Amniotic stem cell (primary cell): ENCODE measurements at places on chromosomes 3 and 15.

DNA sequence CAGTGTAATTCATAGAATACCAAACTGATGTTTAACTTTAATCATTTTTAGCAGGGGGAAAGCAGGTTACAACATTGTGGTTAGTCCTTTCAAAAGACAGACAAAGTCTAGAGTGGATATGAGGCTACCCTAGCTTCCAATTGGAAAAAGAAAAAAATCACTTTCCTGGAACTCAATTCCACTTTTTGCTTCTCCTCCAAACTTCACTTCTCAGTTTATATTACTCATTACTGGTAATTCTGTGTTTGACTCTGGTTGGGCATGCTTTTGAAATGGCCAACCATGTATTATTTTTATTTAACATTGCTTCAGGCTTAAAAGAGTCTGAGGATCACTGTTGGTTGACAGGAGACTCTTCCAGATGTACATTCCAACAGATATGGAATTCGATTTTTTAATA, 84.8 kb downstream of the RAP2B start:
- peak; percentile 44 for DNase-seq

- DNase-seq: no peak
Observed at GRCh38 chr15:45606413-45606812, 19.2 kb downstream of the BLOC1S6 start.

- peak; percentile 54 for DNase-seq
Observed at GRCh38 chr15:49145651-49146609, 9.5 kb downstream of the COPS2 start.

- DNase-seq: no peak
Observed at GRCh38 chr15:56390739-56391267, 25.6 kb downstream of the TEX9 start.

DNA sequence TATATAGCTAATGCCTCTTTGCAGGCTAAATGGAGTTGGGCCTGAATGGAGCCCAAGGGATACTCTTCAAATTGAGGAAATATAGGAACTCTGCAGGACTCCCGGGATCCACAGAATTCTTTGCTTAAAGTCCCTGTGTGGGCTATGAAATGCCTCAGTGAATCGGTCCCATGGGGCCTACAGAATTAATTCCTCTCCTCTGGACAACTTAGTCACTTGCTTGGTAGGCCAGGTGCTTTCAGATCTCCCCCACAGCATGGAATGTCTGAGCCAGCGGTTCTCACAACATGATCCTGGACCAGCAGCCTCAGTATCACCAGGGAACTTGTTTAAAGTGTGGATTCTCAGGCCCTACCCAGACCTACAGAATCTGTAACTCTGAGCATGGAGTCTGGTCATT, 15.1 kb upstream of the PRICKLE2 start:
- no peak for DNase-seq

- DNase-seq: no peak
Observed at GRCh38 chr15:33150431-33150941, 44.0 kb downstream of the FMN1 start.

DNA sequence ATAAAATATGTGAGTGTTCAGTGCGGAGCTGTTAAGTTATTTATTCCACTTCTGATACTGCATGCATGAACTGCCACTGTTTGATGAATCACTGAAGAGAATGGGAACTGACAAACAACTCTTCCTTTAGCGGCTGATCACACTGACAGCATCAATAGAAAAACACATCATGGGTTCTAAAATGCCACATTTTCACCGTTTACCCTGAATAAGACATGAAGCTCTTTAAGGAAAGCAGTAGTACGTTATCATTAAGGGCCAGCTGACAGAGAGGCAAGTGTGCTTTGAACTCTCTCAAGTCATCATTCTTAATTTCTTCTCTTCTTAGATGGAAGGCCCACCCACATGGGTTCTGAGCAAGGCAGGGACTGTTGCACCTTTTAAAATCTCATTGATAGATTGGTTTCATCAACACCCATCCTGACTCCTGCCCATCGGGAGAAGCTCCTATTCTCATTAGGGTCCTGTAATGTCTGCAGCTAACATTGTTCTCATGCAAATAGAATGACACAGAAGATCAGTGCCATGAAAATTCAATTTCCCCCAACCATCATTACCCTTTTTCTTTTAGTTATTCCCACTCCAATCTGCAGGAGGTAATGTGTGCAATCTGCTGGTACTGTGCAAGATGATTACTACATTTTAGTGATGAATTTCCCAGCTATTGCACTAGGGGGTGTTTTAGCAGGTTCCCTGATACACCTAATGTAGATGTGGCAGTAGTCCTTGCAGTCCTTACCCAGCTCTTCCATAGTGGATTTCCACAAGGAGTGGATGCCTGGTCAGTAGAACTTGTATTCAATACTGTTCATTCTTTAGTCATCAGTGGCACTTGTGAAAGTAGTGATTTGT, 119.1 kb downstream of the ROBO2 start:
- DNase-seq: no peak

GRCh38 chr3:13280122-13280790, 139.9 kb downstream of the NUP210 start:
- no peak for DNase-seq

GRCh38 chr15:85624291-85624801, 170.4 kb downstream of the KLHL25 start:
- DNase-seq: no peak

DNA sequence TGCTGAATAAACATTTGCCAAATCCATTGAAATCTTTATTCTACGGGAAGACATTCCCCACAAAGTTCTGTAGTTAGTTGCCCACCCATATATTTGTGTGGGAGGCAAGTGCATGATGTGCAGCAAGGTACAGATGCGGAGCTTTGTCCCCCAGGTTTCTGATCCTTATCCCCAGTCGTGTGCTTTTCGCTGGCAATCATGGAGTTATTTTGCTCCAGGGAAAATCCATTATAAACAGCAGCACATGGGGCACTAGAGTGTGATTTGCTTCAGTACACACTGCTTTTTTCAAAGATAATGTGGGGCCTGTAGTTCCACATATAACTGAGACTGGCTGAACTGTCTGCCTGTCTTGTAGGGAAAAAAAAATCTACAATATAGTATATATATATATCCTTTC, 132.1 kb downstream of the FEZF2 start:
- no peak for DNase-seq

GRCh38 chr15:75761446-75762356, 49.1 kb upstream of the CSPG4 start:
- no peak for DNase-seq

GRCh38 chr3:29335438-29335837, 54.6 kb downstream of the RBMS3 start:
- DNase-seq: peak; percentile 95

- no peak for DNase-seq
Observed at GRCh38 chr3:59235634-59236012, 185.8 kb upstream of the CFAP20DC start.

DNA sequence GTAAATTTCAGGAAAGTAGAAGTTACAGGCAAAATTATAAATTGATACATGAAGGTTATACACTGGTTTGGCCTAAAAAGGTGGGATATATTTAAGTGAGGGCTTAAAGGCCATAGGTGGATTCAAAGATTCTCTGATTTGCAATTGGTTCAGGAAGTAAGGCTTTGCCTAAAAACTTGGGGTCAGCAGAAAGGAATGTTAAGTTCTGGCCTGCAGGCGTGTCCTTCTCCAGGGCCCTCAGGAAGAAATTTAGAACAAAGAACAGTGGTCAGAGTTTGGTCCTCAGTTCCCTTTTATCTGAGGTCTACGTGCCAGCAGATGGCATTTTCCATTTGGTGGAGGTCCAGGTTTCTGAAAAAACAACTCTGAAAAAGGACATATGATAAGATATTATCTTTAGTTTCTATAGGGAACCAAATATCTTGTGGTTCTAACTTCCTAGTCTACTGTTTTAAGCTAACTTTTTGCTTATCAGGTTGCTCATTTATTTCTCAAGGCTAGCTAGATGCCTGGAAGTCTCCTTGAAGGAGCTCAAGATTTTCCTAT, 40.5 kb downstream of the SCN11A start:
- DNase-seq: no peak

GRCh38 chr3:136708333-136708985, 43.7 kb downstream of the STAG1 start:
- DNase-seq: no peak

GRCh38 chr3:33920511-33920910, 122.1 kb downstream of the PDCD6IP start:
- no peak for DNase-seq

- no peak for DNase-seq
Observed at GRCh38 chr15:41894251-41894790, 468 bp upstream of the SPTBN5 start.

DNA sequence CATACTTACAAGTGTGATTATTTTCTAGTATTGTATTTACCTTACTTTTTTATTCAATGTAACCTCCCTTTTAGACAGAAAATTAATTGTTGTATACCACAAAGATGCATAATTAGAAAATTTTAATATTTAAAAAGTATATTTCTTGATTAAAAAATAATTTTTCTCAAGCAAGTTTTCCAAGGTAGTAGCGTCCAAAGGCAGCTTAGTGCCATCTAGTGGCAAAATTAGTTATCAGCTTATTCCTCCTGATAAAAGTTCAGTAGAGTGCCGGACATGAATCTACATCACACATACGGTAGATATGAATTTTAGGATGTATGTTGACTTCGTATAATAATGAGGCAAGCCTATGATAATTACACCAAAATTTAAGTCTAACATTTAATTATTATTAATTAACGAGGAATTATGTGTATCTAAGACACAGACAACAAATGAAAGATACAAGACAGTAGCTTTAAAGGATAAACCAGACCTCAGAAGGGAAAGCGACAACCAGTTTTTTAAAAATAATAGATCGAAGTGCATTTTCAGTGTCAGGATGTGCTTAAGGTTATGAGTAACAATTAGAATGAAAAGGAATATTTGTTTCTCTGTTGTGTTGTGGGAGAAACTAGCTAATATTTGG, 405.9 kb downstream of the ROBO1 start:
- peak; percentile 2 for DNase-seq

DNA sequence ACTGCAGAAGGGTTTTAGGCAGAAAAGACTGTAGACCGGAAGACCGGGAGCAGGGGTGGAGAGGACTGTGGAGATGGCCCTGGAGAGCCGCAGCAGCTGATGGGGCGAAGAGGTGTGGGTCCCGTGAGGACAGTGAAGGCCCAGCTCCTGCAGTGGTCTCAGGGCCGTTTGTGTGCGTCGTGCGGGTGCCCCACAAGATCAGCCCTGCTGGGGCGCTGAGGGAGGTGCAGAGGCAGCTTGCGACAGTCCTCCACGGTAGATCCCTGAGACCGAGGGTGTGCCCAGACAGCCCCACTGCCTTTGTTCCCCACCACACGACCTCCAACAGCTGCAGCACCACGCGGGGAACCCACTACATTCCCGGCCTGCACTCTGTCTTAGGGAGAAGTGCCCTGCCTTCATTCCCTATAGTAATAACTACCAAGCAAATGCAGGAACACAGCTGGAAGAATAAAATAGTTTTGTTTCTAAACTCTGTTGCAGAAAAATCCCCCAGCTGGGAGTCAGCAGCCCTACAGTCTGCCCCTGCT, 19.0 kb upstream of the CRABP1 start:
- DNase-seq: no peak

- no peak for DNase-seq
Observed at GRCh38 chr3:121482660-121483059, 63.1 kb downstream of the POLQ start.

DNA sequence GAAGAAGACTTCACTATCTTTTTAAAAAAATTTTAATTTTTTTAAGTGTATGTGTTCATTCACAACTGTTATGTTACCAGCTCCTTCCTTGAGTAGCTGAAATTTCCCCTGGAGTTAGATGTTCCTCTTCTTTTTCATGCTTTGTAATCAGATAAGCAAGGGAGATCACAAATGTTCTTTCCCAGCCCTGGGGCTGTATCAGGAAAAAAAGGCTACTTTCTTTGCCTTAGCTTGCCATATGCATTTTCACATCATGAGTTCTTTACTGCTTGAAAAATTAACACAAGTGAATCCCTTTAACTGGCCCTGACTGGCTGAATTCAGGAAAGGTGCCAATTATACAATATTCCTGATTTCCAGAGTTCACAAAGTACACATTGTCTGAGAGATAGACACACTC, 353.2 kb upstream of the ATP11B start:
- DNase-seq: no peak

- DNase-seq: no peak
Observed at GRCh38 chr15:67824197-67824968, 926 bp upstream of the SKOR1 start.

DNA sequence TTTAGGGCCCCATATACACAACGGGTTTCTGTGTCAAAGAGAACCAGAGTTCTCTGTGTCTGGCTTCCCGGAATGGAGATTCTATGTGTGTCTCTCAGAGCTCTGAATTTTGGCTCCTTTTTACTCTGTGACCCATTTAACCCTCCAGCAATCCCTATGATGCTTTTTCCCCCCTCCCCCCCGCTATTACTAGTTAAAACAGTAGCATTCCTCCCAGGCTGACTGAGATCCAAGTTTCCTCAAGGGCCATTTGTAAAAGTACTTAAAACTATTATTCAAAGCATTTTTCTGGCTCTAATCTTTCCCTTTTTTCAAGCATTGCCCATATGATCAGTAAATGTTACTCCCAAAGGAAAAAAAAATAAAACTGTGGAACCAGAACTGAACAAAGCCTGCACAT, 6.6 kb upstream of the STAC start:
- DNase-seq: no peak
